ENCODE measurements at places on chromosomes 6 and 20.

DNA sequence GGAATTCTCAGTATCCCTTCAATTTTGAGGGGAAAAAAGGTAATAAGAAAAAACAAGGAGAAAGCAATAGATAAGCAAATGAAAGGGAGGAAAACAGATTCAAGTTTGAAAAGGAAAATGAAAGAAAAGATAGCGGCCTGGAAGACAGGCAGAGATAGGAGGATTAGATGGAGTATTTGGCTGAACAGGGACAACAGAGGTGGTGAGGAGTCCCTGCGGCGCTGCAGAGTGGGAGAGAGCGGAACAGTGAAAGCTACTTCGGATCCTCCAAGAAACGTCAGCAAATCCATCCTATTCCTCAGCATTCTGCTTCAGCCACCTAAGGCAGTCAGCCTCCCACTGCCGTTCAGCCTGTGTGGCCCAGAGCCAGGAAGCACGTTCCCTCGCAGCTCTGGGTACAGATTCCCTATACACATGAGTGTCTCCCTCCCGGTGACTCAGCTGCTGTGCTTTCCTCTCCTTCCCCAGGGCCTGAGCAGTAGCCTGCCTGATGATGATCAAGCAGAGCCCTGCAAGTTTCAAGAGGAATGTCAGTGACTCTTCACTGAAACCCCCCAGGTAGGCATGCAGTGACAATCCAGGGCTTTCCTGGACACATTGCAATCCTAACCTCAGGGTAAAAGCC, 43.4 kb upstream of the CDYL start:
- H3K27ac ChIP-seq: no peak overlapping the region
- no peaks in the 10 kb centered on the region for H3K36me3 ChIP-seq
- H3K27me3 ChIP-seq: no peaks in the 10 kb centered on the region

DNA sequence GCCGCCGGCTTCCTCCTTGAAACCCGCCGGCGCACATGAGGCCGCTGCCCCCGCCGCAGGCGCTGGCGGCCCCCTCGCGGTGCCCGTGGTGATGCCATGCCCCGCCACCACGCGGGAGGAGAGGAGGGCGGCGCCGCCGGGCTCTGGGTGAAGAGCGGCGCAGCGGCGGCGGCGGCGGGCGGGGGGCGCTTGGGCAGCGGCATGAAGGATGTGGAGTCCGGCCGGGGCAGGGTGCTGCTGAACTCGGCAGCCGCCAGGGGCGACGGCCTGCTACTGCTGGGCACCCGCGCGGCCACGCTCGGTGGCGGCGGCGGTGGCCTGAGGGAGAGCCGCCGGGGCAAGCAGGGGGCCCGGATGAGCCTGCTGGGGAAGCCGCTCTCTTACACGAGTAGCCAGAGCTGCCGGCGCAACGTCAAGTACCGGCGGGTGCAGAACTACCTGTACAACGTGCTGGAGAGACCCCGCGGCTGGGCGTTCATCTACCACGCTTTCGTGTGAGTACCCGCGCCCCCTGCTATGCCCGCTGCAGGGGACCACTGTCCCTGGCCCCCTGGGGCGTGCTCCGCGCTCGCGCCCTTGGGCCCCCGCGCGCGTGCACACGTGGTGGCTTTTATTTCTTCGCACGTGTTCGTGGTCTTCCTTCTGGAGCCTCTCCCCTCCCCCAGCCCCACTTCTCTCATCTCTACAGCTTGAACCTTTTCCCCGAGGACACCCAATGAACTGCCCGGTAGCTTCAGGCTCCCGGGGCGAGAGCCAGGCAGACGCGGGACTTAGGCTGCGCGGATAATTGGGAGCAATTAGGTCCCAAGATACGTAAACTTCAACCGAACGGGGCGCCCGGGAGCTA, 453 bp downstream of the KCNQ5 start:
- H3K27me3 ChIP-seq: peaks cover 42% of the 10 kb centered on the region
- peak; percentile 78 for DNase-seq
- H3K36me3 ChIP-seq: no peaks in the 10 kb centered on the region
- H3K27ac ChIP-seq: no peak overlapping the region
- peaks cover 9% of the 10 kb centered on the region for H3K4me1 ChIP-seq

DNA sequence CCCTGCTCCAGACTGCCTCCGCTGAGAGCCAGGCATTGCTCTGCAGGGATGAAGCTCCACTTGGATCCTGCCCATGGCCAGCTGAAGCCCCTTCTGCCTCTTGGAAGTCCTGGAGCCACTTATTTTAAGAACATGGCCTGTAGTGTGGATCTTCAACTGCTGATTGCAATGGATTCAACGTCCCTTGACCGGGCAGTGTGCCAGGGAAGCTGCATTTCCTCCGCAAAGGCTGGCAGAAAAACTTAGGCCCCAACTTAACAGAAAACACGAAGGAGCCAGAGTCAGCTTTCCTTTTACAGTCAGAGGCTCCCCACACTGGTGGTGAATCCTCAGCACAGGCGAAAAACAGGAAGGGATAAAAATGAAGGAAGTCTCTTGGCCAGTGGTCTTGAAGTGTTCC, 26.3 kb upstream of the FOXQ1 start:
- no peaks in the 10 kb centered on the region for H3K4me1 ChIP-seq
- no peak overlapping the region for H3K4me3 ChIP-seq
- no peak overlapping the region for H3K27ac ChIP-seq

DNA sequence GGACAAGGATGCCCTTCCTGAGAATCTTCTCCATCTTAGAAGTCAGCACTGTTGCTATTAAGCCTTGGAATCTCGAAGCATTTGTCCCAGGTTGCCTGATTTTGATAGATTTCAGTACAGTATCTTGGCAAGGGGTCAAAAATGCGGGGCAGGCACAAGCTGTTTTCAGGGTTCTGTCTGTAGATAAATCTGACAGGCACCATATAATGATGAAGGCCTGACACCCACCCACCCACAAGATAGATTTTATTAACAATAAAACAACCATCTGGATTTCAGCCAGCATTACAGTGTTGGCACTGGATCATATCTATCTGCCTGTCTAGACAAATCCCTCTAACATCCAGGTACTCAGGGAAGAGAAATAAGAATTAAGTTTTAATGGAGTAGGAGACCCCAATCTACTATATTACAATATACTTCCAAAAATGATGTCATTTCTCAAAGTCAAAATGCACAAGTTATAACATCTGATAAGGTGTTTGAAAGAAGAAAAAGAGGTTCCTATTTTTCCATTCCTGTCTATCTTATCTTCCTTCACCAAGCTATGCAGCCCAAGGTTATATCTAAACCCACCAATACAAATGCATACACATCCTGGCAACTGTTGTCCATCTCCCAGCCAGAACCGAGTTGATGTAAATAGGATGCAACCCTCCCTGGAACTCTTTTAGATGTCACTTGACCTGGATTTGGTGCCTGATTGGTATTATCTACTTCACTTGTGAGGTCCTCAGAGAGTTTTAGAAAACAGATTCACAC, 10.7 kb downstream of the NEDD9 start:
- no peak overlapping the region for H3K4me3 ChIP-seq
- H3K36me3 ChIP-seq: no peaks in the 10 kb centered on the region
- no peaks in the 10 kb centered on the region for H3K27me3 ChIP-seq
- DNase-seq: no peak
- no peaks in the 10 kb centered on the region for H3K4me1 ChIP-seq

DNA sequence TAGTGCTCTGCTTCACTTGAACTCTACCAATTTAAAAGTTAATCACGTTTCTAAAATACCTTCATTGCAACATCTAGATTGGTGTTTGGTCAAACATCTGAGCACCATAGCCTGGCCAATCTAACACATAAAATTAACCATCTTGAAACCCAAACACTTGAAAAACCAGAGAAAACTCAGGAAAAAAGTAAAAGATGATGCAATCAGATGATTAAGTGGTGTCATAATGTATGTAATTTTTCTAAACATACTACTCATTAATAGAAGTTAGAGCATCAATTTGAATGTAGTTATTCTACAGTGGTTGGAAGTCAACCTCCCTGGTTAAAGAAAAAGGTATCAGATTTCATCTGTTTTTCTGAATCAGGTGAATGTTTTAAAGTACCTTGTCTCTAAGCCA, 228.6 kb upstream of the ID4 start:
- no peak overlapping the region for H3K4me3 ChIP-seq
- no peak overlapping the region for H3K27ac ChIP-seq
- no peak for DNase-seq
- no peaks in the 10 kb centered on the region for H3K4me1 ChIP-seq

- no peaks in the 10 kb centered on the region for H3K36me3 ChIP-seq
- H3K27me3 ChIP-seq: no peaks in the 10 kb centered on the region
- no peak for DNase-seq
- H3K4me3 ChIP-seq: peak overlapping the region; percentile 3
- no peak overlapping the region for H3K27ac ChIP-seq
Observed at GRCh38 chr20:41770427-41770826, 152.2 kb upstream of the CHD6 start.

GRCh38 chr20:16926626-16927430, 178.7 kb downstream of the OTOR start:
- DNase-seq: no peak
- no peaks in the 10 kb centered on the region for H3K27me3 ChIP-seq
- H3K27ac ChIP-seq: no peak overlapping the region
- no peaks in the 10 kb centered on the region for H3K36me3 ChIP-seq
- no peaks in the 10 kb centered on the region for H3K4me1 ChIP-seq

DNA sequence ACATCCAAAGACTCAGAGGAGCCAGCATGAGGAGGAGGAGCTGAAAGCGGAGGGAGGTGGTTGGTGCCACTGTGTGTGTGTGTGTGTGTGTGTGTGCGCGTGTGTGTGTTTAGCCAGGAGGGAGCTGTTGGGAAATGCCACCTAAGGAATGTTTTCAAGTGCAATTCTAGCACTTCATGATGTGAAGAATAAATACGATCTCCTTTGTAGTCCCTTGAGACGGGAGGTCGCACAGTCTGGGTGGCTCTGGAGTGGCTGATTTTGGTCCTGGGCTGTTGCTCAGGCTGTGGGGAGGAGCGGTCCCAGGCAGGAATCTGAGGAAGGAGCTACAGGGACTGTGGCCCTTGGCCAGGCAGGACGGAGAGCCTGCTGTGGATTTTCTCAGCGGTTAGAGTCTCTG, 93.7 kb downstream of the PPP1R14C start:
- H3K4me3 ChIP-seq: no peak overlapping the region
- H3K4me1 ChIP-seq: no peaks in the 10 kb centered on the region
- no peak for DNase-seq
- no peak overlapping the region for H3K27ac ChIP-seq

GRCh38 chr20:34150306-34151000, 38.4 kb upstream of the EIF2S2 start:
- H3K36me3 ChIP-seq: no peaks in the 10 kb centered on the region
- no peak for DNase-seq
- H3K27me3 ChIP-seq: peaks cover 7% of the 10 kb centered on the region
- H3K4me1 ChIP-seq: peaks cover 1% of the 10 kb centered on the region
- no peak overlapping the region for H3K27ac ChIP-seq
- no peak overlapping the region for H3K4me3 ChIP-seq

DNA sequence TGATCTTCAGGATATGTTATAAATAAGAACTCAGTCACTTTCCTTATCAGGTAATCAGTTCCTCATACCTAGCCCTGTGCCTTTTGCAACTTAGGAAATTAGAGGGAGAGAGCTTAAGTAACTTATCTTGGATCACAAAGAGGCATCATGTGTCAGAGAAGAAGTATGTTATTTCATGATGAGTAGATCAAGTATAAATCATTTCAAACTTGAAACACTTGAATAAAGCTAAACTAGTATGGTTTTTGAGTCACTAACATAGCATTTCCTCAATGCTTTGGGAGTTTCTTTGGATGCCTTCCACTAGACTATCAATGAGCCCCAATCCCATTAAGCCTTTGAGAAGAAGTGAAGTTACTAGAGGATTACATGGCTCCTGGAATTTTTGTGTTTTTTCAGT, 102.6 kb upstream of the TNFAIP3 start:
- H3K36me3 ChIP-seq: no peaks in the 10 kb centered on the region
- H3K4me3 ChIP-seq: no peak overlapping the region
- DNase-seq: no peak
- no peaks in the 10 kb centered on the region for H3K27me3 ChIP-seq
- H3K27ac ChIP-seq: no peak overlapping the region

DNA sequence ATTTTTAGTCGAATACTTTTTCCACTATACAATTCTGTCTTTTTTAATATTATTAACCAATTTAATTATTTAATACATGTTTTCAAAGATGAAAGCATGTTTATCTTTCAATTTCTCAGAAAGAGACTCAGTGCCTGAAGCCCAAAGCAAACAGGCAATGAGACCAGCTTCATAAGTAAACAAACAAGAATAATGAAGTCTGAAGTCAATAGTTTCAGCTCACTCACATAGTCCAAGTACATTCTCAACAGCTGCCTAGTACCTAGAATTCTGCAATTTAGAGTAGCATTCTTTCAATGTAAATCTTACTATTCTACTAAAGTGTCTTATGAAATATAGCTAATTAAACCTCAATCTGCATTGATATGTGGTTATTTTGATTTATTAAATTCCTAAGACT, 626.5 kb upstream of the NRSN1 start:
- DNase-seq: no peak
- H3K27ac ChIP-seq: no peak overlapping the region
- no peak overlapping the region for H3K4me3 ChIP-seq
- no peaks in the 10 kb centered on the region for H3K27me3 ChIP-seq

- peaks cover 12% of the 10 kb centered on the region for H3K27me3 ChIP-seq
- no peaks in the 10 kb centered on the region for H3K36me3 ChIP-seq
- peak overlapping the region; percentile 29 for H3K4me3 ChIP-seq
- H3K27ac ChIP-seq: no peak overlapping the region
- peaks cover 5% of the 10 kb centered on the region for H3K4me1 ChIP-seq
Observed at GRCh38 chr6:41683273-41683522, 44.9 kb downstream of the MDFI start.

DNA sequence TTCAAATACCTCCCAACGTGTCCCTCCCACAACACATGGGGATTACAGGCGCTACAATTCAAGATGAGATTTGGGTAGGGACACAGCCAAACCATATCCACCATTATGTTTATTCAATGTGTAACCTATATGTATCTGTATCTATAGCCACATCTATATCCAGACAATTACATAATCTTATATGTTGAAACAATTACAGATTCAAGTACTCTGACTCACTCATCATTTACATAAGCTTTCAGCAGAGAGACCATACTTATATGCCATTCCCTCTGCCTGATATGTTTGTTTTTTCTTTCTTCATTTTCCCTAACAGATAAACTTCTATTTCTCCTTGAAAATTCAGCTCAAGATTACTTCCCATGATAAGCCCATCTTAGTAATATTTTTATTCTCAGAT, 163.6 kb downstream of the LAMA2 start:
- no peak overlapping the region for H3K27ac ChIP-seq
- no peak overlapping the region for H3K4me3 ChIP-seq
- H3K4me1 ChIP-seq: no peaks in the 10 kb centered on the region
- no peak for DNase-seq
- no peaks in the 10 kb centered on the region for H3K27me3 ChIP-seq
- no peaks in the 10 kb centered on the region for H3K36me3 ChIP-seq

All from H1 (cell line).